ENCODE measurements at places on chromosomes 5 and 9.

GRCh38 chr5:160263326-160263855, 34.1 kb downstream of the FABP6 start:
- peak; percentile 66 for DNase-seq

DNA sequence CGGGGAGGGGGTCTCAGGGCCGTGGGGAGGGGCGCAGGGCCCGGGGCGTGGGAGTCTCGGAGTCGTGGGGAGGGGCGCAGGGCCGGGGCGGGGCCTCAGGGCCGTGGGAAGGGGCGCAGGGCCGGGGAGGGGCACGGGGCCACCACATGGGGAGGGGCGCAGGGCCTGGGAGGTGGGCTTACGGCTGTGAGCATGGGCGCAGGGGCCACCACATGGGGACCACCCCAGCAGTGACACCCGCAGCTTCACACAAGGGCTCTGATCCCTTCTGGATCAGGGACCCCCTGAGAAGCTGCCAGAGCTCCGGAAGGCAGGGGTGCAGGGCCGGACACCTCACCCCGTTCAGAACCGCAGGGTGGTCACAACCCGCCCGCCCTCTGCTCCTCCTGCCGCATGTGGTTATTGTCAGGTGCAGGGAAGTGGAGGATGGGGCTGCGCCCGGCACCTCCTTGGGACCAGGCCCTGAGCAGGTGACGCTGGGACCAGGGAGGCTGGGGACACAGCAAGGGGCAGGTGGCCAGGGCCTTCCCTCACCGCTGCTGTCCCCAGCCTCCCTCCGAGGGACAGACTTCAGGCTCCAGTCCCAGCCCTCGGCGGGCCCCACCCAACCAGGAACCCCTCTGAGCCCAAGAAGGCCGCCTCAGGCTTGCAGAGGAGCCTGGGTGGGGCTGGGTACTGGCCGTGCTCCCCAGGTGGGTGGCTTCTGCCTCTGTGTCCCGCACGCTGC, 53.7 kb downstream of the EXD3 start:
- DNase-seq: no peak

DNA sequence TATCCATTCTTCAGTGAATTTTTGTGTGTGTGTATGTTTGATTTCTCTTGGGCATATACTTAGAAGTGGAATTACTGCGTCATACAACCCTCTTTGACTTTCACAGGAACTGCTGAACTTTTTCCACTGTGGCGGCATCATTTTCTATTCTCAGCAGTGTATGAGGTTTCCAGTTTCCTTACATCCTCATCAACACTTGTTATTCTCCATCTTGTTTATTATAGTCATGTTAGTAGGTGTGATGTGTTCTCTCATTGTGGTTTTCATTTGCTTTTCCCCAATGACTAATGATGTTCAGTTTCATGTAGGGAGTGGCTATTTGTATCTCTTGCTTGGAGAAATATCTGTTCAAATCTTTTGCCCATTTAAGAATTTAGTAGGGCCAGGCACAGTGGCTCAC, 2.6 kb downstream of the ZNF79 start:
- DNase-seq: no peak

GRCh38 chr5:166013415-166013814, 2278.0 kb upstream of the WWC1 start:
- DNase-seq: no peak

GRCh38 chr5:112921833-112922817, at the start of gene REEP5:
Gene REEP5 (minus strand): TSS chr5:112922227. CDS start chr5:112922190, 37 bp downstream.
- DNase-seq: peak; percentile 83

GRCh38 chr5:147818290-147818689, 13.2 kb downstream of the SPINK1 start:
- no peak for DNase-seq

DNA sequence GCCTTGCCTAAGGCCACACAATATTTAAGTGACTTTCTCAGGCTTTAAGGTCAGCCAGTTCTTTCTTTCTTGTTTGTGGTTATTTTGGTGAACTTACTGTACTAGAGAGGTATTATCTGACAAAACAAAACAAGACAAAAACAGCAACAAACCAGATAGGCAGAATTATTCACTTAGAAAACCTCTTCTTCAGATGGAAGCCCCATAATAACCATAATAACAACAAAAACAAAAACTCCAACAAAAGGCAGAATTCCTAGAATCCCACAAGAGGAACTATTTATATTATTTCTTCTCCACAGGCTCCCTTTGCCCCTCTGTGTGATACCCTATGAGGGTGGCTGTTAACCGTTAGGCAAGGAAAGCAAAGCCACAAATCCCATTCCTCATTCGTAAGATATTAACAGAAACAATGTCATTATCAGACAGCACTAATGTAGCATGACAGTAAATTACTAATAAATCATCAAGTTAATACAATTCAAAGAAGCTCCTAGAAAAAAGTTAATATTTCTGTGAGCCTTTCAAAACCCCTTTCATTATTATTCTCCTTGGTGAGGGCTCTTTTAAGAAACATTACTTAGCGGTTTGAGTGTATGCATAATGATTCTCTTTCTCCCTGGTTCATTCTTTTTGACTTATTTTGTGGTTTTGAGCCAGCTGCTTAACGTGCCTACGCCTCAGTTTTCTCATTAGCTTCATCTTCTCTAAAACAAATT, 274.9 kb downstream of the EFNA5 start:
- DNase-seq: no peak

GRCh38 chr9:38176251-38176650, 107.2 kb upstream of the SHB start:
- DNase-seq: no peak

GRCh38 chr9:131423171-131423581, 29.3 kb downstream of the PRRC2B start:
- DNase-seq: no peak

DNA sequence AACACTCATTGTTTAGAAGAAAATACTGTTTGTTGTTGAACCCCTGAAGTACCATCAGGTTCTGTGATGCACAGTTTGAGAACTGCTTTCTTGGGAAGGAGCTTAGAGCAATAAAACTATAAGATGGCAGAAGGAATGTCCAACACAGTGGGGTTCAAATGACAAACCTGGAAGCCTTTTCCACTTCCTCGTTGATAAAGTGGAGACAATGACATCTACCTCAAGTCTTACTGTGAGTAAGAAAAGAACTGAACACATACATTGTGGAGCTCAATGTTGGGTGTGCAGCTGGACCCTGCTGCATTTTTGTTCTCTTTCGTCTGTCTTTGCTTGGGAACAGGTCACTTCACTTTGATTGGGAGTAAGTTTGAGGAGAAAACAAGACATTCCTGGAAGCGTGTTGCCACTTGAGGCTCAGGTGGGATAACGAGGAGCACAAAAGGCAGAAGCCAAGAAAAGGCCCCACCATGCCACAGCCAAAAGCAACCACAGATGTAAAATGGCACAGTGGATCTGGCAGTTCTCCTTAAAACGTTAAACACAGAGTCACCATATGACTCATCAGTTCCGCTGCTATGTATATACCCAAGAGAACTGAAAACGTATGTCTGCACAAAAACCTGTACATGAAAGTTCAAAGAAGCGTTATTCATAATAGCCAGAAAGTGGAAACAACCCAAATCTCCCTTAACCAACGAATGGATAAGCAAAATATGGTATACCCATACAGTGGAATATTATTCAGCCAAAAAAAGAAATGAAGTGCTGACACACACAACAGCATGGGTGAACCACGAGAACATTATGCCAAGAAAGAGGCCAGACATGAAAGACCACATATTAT, 42.9 kb upstream of the SUB1 start:
- no peak for DNase-seq

DNA sequence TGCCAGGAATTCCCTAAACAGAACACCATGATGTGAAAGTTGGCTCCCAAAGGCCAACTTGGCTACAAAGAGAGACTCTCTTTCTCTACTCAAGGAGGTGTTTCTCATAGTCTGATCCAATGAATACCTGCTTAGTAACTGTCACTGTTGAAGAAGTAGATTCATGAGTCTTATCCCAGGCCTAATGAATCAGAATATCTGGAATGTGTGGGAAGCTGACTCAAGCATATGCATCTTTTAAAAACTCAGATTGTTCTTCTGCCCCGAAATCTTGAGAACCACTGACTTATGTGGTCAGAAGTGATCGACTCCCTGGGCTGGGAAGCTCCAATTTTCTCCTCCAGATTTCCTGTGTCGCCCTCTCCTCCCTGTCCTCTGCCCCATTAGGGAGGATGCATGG, 345.6 kb downstream of the PLK2 start:
- no peak for DNase-seq

DNA sequence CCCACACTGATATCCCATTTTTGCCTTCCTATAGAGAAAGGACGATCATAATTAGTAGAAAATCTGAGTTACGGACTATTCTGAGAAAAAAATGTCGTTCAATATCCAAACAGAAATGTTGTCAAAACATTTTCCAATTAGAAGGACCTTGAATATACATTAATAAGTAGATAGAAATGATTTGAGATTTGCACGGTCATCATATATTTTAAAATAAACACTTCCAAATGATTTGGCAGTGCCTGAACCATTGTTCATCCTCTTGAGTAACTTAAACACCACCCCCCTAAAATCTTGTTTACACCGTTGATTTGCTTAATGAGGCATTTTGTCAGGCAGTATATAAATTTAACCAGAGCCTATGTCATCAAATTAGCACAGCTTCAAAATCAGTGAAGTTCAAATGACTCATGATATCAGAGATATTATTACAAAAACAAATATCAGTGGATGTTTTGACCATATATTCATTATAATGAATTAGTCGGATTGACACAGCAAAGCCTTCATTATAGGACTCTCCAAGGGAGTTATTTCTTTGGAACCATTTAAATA, 105.0 kb downstream of the ACTL7B start:
- no peak for DNase-seq

GRCh38 chr5:27217155-27217956, 179.0 kb upstream of the CDH9 start:
- no peak for DNase-seq

- peak; percentile 40 for DNase-seq
Measured at GRCh38 chr5:10607023-10607665, 43.3 kb downstream of the ANKRD33B start.

DNA sequence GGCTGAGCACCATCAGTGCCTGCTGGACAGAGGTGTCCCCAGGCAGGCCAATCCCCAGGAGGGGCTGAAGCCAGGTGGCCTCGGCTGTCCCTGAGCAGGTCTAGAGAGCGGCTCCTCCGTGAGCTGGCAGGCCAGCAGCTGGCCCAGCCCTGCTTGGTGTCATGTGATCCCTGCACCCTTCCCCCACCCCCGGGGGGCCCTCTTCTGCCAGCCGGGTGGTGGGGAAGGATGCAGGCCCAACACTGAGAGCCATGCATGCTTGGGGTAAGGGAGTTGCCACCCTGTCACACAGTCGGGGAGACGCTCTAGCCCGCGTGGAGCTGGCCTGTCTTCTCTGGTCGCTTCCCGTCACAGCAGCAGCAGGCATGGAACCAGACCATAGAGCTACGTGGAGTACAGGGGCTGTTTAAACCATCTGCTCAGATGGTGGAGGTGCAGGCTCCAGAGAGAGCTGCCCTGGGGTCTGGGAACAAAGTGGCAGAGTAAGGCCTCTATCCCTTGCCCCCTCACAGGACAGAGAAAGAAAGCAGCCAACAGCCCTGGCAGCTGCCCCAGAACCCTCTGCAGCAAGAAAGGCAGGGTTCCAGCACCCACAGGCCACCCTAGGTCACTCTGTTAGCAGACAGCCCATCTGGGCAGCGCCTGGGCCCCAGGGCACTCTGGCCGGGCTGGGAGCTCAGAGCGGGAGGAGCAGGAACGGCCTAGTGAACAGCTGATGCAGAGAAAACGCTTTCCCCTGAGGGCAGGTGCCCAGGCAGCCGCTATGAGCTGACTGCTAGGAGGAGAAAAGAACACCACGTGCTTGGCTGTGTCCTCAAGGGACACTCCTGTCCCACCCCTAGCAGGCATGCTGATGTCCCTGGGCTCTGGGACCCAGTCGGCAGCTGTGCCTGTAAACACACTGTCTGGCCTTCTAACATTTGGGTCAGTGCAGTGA, 6.8 kb downstream of the RALGDS start:
- peak; percentile 78 for DNase-seq

- DNase-seq: no peak
Measured at GRCh38 chr9:122337556-122337929, 33.3 kb upstream of the PTGS1 start.

DNA sequence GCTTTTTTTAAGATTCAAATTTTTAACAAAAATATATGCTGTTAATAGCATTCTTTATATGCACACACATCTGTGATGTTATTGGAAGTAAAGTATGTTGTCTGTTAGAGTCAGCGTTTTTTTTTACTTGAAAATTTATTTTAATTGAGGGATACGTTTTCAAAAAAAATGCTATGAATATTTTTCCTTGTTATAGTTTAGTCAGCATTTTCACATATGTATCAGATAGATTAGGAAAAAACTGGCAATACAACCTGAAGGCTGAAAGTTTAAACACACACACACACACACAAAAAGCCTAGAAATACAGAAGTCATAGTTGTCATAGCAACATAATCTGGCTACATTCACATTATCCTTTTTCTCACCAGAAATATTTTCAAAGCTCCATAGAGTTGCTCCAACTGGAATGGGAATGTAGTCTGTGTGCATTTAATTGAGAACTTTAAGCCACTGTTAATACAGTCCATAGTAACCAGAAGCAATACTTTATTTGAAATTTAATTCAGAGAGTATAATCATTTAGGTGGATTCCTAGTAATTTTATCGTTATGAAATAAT, 116.6 kb downstream of the CDH12 start:
- no peak for DNase-seq

DNA sequence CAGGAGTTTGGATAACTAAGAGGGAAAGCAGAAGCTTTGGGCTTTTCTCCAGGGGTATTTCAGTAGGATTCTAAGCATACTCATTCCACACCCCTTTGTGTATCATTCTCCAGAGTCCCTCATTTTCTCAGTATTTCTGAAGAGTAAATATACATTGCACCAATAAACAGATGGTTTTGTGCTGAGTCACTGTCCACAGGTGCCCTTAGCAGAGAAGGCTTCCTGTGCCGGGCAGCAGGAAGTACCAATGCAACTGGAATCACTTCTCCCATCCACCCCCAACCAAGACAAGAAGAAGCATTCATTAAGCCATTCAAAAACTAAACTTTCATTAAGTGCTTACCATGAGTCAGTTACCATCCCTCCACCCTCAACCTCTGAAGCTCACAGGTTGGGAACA, 3.6 kb upstream of the CCNJL start:
- DNase-seq: no peak

DNA sequence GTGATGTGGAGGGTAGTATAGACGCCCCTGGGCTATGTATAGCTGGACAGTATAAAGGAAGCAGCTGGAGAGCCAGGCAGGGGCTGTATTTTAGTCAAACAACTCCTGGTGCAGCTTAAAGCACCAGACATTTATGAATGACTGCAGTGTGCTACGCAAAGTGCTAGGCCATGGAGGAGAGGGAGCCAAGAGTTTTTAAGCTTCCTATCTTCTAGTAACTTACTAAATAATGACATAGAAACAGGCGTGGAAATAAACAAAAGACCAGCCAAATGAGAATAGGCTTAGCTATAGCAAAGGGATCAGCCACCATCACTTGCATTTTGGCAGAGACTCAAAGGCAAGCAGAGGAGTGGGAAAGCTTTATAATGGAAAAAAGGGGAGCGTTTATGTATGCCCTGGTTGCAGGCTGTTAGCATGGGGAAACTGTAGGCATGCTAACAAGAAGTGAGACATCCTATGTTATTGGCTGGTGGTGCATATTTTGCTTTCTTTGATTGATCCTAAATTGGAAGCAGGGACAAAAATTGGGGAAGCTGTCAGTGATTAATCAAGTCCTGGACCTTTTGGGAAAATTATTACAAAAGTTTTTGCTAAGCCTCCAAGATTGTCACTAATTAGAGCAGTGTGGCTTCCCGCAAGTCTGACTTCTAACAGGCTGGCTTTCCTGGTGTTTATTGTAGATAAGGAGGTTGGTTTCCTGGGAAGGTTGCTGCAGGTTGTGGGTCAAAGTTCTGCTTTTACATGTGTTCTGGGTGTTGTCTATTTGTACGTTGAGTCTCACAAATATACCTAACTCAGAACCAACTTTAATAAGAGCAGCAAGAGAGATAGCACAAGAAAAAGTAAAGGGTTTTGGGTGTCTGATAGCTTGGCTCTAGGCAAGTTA, 46.6 kb downstream of the RAB3C start:
- no peak for DNase-seq

All from SK-N-DZ (cell line).